B cell (primary cell): ENCODE measurements at places on chromosomes 7 and 10.

DNA sequence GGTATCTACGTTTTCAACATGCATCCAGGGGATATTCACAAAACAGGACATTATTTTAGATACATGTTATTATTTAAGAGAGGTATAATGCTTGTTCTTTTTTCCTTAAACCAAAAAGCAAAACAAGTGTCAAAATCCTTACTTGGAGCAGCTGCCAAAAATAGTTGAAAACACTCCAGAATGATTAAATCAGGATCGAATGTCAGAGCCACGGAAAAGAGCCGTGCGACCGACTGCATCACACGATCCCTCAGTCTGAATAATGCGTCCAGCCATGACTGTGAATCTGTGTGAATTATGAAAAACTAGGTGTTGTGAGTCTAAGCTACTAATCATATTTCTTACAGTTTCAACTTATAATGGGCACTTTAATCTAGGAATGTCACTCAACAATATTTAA is 126.0 kb downstream of the PARD3 start:
- DNase-seq: no peak

DNA sequence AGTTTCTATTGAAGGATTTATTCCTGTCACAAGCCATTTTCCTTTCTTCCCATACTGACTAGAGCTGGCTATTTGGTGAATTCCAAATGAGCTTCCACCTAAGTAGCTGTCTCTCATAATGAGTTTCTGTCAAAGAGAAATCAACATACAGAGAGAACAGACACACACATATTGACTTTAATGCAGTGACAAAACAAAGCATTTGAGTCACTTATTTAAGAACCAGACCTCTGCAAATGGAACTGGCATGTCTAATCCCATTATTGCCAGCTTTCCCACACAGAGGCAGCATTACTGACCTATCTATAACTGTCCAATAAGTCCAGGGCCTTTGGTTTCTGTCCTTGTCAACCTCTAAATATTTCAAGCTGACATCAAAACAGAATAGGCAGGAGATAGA is 179.3 kb upstream of the CSTF2T start:
- DNase-seq: no peak

DNA sequence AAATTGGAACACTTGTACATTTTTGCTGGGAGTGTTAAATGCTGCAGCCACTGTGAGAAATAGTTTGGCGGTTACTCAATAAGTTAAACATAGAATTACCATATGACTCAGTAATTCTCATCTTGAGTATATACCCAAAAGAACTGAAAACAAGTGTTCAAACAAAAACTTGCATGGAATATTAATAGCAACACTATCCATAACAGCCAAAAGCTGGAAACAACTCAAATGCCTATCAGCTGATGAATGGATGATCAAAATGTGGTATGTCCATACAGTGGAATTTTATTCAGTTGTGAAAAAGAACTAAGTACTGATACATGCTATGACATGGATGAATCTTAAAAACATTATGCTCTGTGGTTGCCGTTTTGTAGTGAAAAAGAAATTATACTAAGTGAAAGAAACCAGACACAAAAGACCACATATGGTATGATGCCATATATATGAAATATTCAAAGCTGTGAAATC is 63.0 kb upstream of the SP4 start:
- no peak for DNase-seq

- no peak for DNase-seq
Measured at GRCh38 chr7:155692317-155692716, 47.9 kb downstream of the RBM33 start.

DNA sequence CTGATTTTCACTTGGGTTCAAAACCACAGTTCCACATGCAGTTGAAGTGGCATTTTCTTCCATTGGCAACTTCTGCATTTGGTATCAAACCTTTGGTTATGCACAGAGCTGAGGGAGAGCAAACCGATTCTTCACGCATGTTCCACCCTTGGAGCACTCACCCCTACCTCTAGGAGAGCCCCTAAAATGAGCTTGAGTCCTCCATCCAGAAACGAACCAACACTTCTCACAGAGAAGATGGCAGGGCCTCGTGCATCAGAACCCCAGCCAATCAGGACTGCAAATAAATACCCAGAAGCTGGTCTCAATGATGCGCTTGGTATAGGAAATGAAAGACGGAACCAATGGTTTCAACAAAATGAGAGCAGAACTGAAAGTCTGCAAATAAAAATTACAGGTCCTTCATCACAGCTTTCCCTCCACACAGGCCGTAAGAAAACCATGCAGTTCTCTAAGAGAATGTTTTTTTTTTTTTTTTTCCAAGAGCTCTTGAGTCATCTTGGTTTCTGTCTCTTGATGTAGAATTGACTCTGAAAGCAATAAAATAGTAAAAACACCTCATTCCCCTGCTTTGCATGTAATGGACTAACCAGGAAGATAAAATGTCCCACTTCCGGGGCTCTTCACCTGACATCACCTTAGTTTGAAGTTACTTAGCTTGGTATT is 23.9 kb downstream of the KLF6 start:
- DNase-seq: peak; percentile 87

DNA sequence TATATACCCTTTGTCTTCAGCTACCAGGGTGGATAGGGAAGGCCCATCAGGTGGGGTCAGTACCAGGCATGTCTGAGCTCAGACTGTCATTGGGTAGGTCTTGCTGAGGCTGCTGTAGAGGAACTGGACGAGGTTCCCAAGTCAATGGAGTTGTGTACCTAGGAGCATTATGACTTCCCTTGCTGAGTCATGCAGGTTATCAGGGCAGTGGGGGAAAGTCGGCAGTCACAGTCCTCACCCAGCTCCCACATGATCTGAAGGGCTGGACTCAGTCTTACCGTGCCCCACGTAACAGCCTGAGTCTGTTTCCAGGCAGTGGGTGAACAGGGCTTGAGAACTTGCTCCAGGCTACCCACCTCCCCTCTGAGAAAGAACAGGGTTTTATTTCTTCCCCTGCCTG is 260.8 kb upstream of the COBL start:
- no peak for DNase-seq

GRCh38 chr7:159000859-159001435 is 143.7 kb downstream of the VIPR2 start:
- DNase-seq: no peak

GRCh38 chr10:59623133-59624121 is 86.2 kb downstream of the SLC16A9 start:
- DNase-seq: no peak

DNA sequence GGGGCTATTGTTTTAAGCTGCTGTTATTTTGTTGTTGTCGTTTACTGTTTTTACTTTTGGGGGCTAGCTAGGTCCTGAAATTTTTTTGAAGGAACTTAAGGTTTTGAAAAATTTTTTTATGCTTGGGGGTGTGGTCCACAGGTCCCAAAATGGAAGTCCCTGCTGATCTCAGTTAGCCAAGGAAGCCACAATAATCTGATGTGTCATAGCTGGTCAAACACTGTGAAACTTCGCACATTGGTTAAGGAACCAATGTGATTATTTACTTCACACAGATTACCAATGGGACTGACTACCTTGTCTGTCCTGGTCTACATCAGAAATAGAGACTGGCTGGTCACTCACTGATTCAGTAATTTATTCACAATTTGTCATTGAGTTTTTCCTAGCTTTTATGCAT is 29.5 kb upstream of the HYCC1 start:
- no peak for DNase-seq

DNA sequence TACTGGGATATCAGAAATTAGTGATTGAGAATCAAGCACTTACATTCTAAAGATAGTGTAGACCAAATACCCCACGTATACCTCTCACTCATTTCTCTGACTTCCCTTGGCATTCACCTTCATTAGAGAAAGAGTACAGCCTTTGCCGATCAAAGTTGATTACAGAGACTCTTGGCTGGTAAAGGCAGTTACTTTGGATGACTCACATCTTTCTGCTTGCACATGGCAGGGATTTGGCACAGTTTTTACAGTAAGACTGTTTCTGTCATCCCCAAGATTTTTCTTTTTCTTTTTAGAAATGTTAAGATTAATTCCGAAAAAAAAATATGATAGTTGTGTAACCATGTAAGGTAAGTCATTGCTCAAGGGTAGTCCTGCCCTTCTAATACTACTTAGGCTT is 143.0 kb downstream of the TSPAN12 start:
- no peak for DNase-seq

DNA sequence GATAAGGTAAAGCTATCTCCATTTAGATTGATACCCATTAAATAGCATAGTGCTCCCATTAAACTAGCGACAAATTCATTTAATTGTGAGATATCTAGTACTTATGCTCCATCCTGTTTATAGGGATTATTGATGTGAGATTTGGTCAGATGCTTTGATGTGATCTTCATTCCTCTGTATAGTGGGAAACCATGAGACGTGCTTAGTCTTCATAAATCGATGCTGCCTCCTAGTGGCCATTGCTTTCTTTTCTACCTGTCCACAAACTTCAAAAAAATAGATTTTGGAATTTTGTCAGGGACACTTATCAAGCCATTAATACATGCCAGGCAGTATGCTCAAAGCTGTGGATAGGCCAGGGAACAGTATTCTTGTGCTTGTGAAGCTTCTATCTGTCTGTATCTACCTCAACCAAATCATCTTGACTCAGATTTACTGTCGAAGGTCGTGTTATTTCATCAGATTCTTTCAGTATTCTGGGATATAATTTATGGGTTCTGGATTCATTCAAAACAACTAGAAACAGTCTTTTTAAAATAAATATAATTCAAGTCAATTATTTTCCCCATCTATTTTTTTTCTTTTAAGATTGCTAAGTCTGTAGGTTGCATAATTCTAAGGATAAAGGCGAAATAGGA is 12.0 kb downstream of the LSM8 start:
- DNase-seq: peak; percentile 68

DNA sequence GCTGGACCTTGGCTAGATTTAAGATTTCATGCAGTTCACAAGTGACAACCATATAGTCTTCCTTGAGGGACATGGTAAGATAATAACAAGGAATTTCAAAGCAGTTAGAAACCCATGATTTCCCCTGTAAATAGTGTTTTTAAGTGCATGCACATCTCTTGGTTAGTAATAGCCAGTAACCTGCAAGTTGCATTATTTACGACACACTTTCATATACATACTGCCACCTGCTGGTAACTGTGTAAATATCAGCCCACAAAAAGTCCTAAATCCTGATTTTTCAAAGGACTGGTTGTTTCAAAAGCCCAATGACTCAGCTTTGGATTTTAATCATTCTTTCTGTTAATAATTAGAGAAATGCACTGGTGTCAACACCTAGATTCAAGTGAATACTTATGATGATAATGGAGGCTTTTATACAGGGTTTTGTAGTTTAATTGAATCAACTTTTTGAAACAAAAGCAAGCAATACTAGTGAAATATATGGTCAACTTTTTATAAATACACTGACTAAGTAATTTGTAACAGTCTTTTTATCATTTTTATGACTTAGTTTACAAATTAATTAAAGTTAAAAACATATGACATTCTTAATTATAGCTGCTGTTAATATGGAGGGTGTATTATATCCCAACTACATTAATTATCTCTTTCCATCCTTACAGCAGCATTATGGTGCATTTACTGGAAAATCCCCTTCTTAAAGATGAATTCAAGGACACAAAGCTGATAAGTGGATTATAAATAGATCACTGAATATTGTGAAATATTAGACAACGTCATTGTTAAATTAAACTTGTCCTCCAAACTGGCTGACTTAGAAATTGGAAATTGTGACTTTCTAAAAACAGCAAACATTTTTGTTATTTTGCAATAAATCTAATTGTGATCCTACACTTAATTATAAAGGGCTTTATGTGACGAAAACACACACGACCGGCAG is 367.7 kb upstream of the SEMA3D start:
- peak; percentile 58 for DNase-seq

- no peak for DNase-seq
Measured at GRCh38 chr7:37211097-37211880, 237.4 kb downstream of the ELMO1 start.

DNA sequence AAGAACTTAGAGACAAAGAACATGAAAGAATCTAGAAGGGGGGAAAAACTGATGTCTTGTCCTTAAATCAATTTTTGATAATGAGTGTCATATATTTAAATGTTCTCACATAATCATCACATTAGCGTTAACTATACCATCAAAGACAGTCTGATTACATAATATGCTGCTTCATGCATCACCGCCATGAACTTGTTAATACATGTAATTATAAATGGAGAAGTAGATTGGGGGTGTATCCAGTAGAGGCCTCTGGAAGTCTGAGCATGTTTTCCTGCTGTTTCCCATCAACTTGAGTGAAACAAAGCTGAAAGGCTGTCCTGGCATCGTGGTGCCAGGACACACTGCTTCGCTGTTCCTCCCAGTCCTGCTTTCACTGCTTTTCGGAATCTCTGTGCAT is 48.2 kb downstream of the PRLHR start:
- DNase-seq: no peak

DNA sequence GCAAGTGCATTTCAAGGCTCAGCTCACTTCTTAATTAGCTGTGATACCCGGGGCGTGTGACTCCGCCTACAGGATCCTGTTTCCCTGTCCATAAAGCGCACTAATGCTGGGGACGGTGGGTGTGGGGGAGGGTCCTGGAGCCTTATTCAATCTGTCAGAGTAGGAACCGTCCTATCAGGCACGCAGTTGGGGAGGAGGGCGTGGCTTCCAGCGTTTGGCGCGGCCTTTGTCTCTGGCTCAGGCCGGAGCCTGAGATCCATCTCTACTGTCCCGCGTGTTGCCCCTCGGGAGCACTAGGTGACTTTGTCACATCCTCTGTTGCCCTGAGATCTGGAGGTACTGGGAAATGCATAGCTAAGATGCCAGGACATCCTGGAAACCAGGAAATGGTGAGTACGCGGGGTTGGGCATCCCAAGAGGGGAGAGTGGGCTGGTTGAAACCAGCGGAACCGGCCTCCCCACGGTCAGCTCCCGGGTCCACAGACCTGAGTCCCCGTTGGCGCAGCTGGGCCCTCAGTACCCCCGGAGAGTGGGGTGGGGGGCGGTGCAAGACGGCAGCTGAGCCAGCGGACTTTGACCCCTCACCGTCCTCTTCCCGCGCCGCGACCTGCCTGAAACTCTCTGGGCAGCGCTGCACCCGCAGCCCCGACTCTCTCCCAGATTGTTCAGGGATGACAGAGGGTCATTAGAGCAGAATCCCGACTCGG is 104.4 kb upstream of the ZNF92 start:
- peak; percentile 44 for DNase-seq

DNA sequence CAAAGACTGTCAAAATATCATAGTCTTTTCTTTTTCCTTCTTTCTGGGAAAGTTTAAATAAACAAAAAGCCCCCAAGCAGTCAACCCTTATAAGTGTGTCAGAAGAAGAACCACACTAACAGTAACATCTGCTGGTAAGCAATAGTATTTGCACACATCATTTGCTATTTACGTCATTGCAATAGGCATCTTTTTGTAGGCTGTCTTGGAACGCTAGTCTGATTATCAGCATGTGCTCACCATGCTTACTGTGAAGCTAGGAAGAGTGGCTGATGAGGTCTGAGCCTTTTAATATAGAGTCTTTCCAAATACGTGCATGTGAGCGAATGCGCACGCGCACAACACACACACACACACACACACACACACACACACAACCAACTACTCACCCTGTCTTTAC is 599.0 kb upstream of the TPK1 start:
- DNase-seq: no peak

- DNase-seq: no peak
Measured at GRCh38 chr10:61801484-61801883, 100.0 kb upstream of the ARID5B start.
